ENCODE measurements at places on chromosomes 7 and 10.

DNA sequence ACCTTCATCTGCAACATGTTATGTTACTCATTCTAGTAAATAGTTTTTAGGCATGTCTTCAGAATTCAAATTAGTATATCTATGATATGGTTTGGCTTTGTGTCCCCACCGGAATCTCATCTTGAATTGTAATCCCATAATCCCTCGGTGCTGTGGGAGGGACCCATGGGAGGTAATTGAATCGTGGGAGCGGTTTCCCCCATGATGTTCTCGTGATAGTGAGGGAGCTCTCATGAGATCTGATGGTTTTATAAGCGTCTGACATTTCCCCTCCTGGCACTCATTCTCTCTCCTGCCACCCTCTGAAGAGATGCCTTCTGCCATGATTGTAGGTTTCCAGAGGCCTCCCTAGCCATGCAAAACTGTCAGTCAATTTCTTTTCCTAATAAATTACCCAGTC is 20.4 kb upstream of the GPR37 start:
- DNase-seq: no peak

GRCh38 chr10:108868881-108869280 is 1054.4 kb downstream of the XPNPEP1 start:
- DNase-seq: no peak

GRCh38 chr10:1850971-1851527 is 113.7 kb upstream of the ADARB2 start:
- DNase-seq: no peak

GRCh38 chr10:133378251-133379096 is 588 bp upstream of the PAOX start:
- peak; percentile 53 for DNase-seq

GRCh38 chr10:112137154-112137987 is 46.2 kb downstream of the GPAM start:
- peak; percentile 37 for DNase-seq
